Aorta (tissue), 5 donors: ENCODE measurements at places on chromosomes 13 and 19. TPM values are rescaled to one million over a fixed set of nuclear protein-coding genes. Genes with fewer than 3 reads are reported as not detected.

- DNase-seq, result no peak
Observed at GRCh38 chr19:34540811-34541557, 59.4 kb downstream of the WTIP start.

The GIPC1 gene
- 117 TPM for polyA plus RNA-seq

DNA sequence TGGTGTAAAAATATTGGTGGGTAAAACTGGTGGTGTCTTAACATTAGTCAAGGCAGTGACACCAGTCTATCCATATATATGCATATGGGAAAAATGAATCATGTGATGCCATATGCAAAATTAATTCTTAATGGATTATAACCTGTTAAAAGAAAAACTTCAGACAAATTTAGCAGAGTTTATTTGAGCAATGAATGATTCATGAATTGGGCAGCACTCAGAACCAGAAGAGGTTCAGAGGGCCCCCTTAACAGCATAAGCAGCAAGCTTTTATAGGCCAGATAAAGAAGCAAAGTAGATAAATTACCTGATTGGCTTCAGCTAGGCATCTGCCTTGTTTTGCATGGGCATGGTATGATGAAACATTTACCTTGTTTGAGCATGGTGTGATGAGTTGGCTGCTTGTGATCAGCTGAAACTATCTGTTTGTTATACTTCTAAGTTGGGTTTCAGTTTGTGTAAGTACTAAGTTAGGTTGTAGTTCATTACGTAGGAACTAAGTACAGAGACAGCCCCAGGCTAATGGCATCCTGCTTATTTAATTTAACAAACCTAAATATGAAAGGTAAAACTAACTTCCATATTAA lies 66.6 kb downstream of the DNAJC15 start:
- no peak for DNase-seq

DNA sequence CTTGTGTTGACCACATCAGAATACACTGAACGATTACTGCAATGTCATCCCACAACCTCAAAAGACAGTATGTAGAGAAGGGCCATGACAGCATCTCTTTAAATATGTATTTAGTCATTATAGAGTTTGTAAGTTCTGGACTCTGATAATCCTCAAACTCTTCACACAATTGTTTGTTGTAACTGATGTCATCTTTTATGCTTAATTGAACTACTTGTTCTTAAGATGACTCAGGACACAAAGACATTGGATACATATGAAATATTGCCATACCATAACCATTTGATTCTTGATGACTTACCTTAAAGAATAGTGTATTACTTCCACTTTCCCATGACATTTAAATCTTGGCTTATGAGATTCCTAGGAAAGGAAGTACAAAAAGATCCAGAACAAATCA lies 347.6 kb downstream of the KLF5 start:
- DNase-seq, result no peak

The PLEKHA4 gene
- 193 TPM for polyA plus RNA-seq

The CYP2A6 gene
- polyA plus RNA-seq, result 0.38 TPM

The DNAJC15 gene
- 19.4 TPM for polyA plus RNA-seq

The ZNF571 gene
- polyA plus RNA-seq, result 1.0 TPM

DNA sequence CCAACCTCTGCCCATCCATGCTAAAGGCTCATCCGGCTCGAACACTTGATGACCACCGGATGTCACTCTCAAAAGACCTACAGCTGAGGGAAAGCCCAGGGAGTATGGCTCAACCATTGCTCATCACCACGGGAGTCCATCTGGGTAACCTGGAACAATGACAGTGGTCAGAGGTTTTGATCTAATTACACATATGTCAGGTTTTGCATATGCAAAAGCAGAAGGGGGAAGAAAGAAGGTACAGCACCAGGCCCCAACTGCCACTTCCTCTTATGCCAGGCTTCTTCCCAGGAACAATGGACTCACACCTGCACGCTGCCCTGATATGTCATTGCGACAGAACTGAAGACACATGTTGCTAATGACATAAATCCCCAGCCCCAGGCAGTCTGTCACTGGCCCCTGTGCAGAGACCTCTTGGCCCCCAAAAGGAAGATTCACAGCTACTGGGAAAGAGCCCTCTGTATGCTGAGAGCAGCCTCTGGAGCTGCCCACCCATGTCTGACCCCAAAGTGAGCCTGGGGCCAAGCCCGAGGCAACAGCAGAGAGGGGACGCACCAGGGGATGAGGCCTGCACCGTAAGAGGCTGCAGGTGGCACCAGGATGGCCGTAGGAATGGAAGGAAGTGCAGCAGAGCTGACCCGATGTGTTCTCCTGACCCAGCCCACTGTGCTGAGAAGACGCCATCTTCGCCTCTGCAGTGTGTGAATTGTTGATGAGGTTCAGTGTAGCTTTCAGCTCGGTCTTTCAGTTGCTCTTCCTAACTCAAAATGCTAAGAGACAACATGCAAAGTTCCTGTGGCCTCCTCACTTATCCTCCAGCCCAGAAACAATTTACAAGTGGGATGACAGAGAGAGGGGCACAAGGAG lies 26.3 kb downstream of the EPS15L1 start:
- no peak for DNase-seq

The ZNF723 gene
- not detected for polyA plus RNA-seq

- DNase-seq, result no peak
Observed at GRCh38 chr19:996051-996838, 4.0 kb upstream of the GRIN3B start.

The PRR22 gene
- polyA plus RNA-seq, result 5.2 TPM

DNA sequence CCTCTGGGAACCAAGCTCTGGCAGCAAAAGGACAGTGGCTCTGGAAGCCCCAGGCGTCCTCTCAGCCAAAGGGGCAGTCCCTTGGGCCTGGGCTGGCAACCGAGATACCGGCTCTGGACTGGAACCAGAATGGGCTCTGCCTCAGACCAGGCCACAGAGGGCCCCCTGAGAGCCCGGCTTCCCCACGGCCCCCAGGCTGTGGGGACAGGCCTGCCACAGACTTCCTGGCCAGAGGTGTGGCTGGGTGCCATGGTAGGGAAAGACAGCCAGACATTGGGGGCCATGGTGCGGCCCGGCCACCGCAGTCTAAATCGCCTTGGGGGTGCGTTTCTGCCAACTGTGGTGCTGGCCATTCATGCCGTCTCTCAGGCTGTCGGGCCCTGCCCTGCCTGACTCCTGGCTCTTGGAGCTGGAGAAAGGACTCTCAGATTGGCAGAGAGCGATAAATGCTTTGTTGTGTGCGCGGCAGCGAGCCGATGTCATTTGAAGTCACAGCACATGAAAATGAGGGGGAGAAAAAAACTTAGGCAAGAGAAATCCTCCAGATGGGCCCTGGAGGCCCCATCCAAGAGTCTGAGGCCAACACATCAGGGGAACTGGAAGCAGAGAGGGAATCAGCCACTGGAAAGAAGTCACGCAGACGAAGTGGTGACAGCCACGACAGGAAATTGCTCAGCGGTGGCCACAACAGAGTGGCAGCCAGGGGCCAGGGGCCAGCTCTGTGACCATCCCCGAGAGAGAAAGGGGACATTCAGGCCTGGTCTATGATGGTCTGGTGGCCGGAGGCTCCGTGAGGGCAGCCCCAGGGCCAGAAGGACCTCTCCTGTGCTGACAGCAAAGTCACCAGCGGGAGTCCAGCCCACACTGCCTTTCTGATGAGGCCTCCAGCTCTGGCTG lies 26.5 kb downstream of the SH3GL1 start:
- peak; percentile 77 for DNase-seq

The C1QTNF9 gene
- 0.13 TPM for polyA plus RNA-seq

- peak; percentile 81 for DNase-seq
Observed at GRCh38 chr19:13154911-13155471, 4.8 kb downstream of the IER2 start.

- no peak for DNase-seq
Observed at GRCh38 chr13:113853518-113854237, 10.2 kb downstream of the GAS6 start.

DNA sequence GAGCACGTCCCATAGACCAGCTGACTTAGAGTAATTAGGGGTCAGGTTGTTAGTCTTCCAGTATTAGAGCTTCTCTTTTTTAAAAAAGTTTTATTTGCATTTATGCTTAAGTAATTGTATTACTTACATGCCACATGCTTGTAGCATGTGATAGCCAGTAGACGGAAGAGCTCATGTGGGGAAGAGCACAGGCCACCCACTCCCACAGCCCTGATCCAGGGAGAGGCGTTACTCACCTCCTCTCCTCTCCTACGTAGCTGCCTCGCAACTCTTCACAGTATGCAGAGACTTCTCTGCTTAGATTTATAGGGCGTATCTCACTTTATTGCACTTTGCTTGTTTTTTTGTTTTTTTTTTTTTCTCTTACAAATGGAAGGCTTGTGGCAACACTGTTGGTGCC lies 95.3 kb upstream of the TEX29 start:
- no peak for DNase-seq

GRCh38 chr19:15475611-15476010 lies 3.7 kb downstream of the PGLYRP2 start:
- DNase-seq, result peak; percentile 65

DNA sequence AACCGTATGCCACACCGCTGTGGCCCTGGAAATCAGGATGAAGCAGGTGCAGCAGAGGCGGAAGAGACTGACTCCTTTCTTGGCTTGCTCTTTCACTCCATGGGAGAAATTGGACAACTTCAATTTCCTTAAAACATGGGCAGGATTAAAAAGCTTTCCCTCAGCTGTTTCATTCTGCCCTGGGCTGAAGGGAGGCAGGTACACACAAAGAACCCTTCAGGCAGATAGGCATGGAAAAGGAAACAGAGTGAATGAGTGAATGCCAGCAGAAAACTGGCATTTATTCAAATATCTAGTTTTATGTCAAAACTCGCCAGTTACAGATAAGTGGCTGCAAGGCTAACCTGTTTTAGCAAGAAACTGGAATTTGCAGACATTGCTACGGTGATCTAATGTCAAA lies 71.0 kb upstream of the SLC15A1 start:
- no peak for DNase-seq

DNA sequence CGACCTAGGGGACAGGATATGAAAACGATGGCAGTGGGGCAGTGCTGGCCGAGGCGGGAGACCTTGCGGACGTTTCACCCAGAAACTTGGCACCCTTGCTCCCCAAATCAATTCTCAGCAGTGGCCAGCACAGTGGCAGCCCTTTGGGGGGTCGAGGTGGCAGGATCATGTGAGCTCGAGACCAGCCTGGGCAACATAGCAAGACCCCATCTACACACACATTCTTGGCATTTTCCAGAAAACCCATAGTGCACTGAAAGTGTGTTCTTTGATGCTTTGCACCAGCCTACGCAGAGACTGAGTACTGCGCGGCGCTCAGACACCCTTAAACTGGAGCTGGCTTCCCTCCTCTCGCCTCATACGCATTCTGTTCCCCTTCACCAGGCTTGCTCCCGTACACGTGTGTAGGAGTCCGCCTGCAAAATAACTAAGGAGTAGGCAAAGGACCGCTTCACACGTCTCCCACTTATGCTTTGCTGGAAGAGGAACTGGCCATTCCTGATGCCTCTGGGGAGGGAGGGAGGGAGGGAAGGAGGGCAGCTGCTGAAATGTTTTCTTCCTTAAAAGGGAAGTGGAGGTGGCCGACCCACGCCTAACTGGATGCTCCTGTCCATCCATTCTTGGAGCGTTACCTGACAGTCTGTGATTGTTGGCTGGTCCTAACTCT lies 23.5 kb upstream of the MIER2 start:
- DNase-seq, result peak; percentile 26

GRCh38 chr19:46082728-46083050 lies 41.8 kb downstream of the IGFL3 start:
- no peak for DNase-seq

GRCh38 chr19:3818466-3818865 lies 32.3 kb upstream of the MATK start:
- DNase-seq, result no peak

GRCh38 chr13:58852076-58852475 lies 1220.5 kb downstream of the PCDH17 start:
- no peak for DNase-seq

DNA sequence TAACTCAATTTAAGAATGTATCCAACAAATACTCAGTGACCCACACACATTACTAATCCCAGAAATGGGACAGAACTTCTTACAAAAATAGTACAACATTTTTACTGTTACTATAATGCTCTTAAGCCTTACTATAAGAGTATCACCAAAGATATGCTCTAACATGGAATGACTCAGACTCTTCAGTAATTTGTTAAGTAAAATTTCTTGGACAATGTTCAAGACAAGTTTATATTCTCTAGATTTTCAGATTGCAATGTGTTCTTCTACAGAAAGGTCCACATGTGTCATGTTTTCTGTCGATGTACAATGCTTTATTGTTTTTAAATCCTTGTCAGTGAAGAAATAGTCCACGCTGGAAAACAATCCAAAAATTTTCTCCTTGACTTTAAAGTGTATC lies 66.3 kb upstream of the RFXAP start:
- DNase-seq, result no peak

GRCh38 chr13:38648912-38649311 lies 38.0 kb upstream of the FREM2 start:
- no peak for DNase-seq

DNA sequence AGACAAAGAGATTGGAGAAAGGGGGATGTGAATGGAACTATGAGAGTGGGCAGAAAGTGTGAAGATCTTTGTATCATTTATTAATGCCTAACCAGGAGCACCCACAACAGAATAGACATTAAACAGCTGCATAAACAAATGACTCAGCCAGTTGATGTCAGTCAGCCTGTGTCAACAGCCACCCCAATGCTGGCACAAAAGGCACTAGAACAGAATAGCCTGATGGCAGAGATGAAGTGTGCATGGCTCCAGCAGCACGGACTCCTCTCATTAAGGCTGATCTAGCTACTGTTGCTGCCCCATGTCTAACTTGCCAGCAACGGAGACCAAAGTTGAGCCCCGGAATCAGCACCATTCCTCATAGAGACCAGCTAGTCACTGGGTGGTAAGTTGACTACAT lies 7.8 kb downstream of the CPB2 start:
- DNase-seq, result no peak
